Skeletal muscle tissue (tissue), 5 donors: ENCODE measurements at places on chromosomes 12 and 14. TPM values are rescaled to one million over a fixed set of nuclear protein-coding genes. Genes with fewer than 3 reads are reported as not detected.

Gene AKAP6
- total RNA-seq = 102 TPM

Gene TAS2R9
- total RNA-seq = 0.52 TPM

Gene CAPZA3
- total RNA-seq = not detected

Gene CLEC4C
- not detected for total RNA-seq

Gene AHNAK2
- total RNA-seq = 11.5 TPM

Gene PTPRB
- 19.3 TPM for total RNA-seq

Gene ITPK1
- 4.7 TPM for total RNA-seq

Gene MYF5
- 28.2 TPM for total RNA-seq

Gene LRRC10
- 0.52 TPM for total RNA-seq

Gene SAMD15
- not detected for total RNA-seq

Gene AQP2
- not detected for total RNA-seq

Gene FBLN5
- total RNA-seq = 24.5 TPM

Gene CHGA
- total RNA-seq = 0.52 TPM

Gene ALDH1L2
- 6.3 TPM for total RNA-seq

Gene A2M
- total RNA-seq = 244 TPM

Gene IRAK3
- 11.0 TPM for total RNA-seq
